ENCODE measurements at places on chromosomes 5 and 9.

- no peak overlapping the region for H3K4me3 ChIP-seq
- no peak overlapping the region for H3K27ac ChIP-seq
- no peaks in the 10 kb centered on the region for H3K36me3 ChIP-seq
- peak; percentile 21 for DNase-seq
Measured at GRCh38 chr9:23736293-23736692, 89.7 kb downstream of the ELAVL2 start.

GRCh38 chr5:131968396-131968954, 23.0 kb upstream of the MEIKIN start:
- no peaks in the 10 kb centered on the region for H3K4me1 ChIP-seq
- H3K27ac ChIP-seq, result no peak overlapping the region
- no peaks in the 10 kb centered on the region for H3K27me3 ChIP-seq
- DNase-seq, result no peak
- H3K36me3 ChIP-seq, result no peaks in the 10 kb centered on the region

DNA sequence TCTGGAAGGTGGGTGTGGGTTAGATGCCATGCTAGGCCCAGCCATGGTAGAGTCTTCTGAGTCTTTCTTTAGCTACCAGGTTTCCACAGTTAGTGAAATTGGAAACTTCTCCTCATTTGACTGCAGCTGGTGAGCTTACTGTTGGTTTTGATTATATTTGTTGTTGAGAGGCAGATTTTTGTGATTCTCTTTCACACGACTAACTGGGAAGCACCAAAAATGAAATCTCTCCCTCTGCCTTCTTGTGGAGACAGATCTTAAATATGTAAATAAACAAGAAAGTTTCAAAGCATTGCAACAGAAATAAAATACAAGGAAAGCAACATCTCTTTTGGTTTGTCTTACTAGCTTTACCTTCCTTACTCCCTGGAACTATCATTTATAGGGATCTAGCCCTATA, 122.2 kb downstream of the CEMIP2 start:
- no peak for DNase-seq
- no peaks in the 10 kb centered on the region for H3K27me3 ChIP-seq
- H3K27ac ChIP-seq, result no peak overlapping the region
- peaks cover 4% of the 10 kb centered on the region for H3K4me1 ChIP-seq
- H3K4me3 ChIP-seq, result no peak overlapping the region
- no peaks in the 10 kb centered on the region for H3K36me3 ChIP-seq

- no peak overlapping the region for H3K27ac ChIP-seq
- no peak overlapping the region for H3K4me3 ChIP-seq
- H3K27me3 ChIP-seq, result no peaks in the 10 kb centered on the region
- no peak for DNase-seq
- H3K4me1 ChIP-seq, result peaks cover 5% of the 10 kb centered on the region
- no peaks in the 10 kb centered on the region for H3K36me3 ChIP-seq
Measured at GRCh38 chr5:82334085-82334692, 56.0 kb upstream of the RPS23 start.

GRCh38 chr5:94276751-94277150, 341.7 kb downstream of the KIAA0825 start:
- H3K36me3 ChIP-seq, result no peaks in the 10 kb centered on the region
- H3K27ac ChIP-seq, result no peak overlapping the region
- H3K4me3 ChIP-seq, result no peak overlapping the region
- DNase-seq, result no peak
- no peaks in the 10 kb centered on the region for H3K27me3 ChIP-seq
- peaks cover 3% of the 10 kb centered on the region for H3K4me1 ChIP-seq

GRCh38 chr9:35522187-35522586, 32.3 kb downstream of the RUSC2 start:
- DNase-seq, result no peak
- H3K27me3 ChIP-seq, result no peaks in the 10 kb centered on the region
- no peaks in the 10 kb centered on the region for H3K36me3 ChIP-seq
- peaks cover 27% of the 10 kb centered on the region for H3K4me1 ChIP-seq
- H3K4me3 ChIP-seq, result no peak overlapping the region

GRCh38 chr5:97089149-97089801, 53.1 kb downstream of the LIX1 start:
- H3K27me3 ChIP-seq, result no peaks in the 10 kb centered on the region
- H3K4me3 ChIP-seq, result no peak overlapping the region
- peaks cover 11% of the 10 kb centered on the region for H3K36me3 ChIP-seq
- no peak for DNase-seq

GRCh38 chr9:95385521-95385920, 68.0 kb upstream of the FANCC start:
- no peak overlapping the region for H3K4me3 ChIP-seq
- DNase-seq, result no peak
- no peaks in the 10 kb centered on the region for H3K36me3 ChIP-seq
- H3K4me1 ChIP-seq, result no peaks in the 10 kb centered on the region

GRCh38 chr5:23330726-23331125, 176.7 kb upstream of the PRDM9 start:
- H3K4me3 ChIP-seq, result no peak overlapping the region
- no peaks in the 10 kb centered on the region for H3K27me3 ChIP-seq
- no peaks in the 10 kb centered on the region for H3K36me3 ChIP-seq
- no peaks in the 10 kb centered on the region for H3K4me1 ChIP-seq
- H3K27ac ChIP-seq, result no peak overlapping the region

DNA sequence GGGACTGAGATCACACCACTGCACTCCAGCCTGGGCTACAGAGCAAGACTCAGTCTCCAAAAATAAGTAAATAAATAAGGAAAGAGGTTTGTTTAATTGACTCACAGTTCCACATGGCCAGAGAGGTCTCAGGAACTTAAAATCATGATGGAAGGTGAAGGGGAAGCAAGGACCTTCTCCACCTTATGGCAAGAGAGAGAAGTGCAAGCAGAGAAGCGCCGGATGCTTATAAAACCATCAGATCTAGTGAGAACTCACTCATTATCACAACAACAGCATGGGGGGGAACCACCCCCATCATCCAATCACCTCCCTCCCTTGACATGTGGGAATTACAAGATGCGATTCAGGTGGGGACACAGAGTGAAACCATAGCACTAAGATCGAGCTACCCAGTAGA, 22.8 kb upstream of the RGMB start:
- no peak for DNase-seq
- H3K4me3 ChIP-seq, result no peak overlapping the region
- H3K27me3 ChIP-seq, result no peaks in the 10 kb centered on the region

DNA sequence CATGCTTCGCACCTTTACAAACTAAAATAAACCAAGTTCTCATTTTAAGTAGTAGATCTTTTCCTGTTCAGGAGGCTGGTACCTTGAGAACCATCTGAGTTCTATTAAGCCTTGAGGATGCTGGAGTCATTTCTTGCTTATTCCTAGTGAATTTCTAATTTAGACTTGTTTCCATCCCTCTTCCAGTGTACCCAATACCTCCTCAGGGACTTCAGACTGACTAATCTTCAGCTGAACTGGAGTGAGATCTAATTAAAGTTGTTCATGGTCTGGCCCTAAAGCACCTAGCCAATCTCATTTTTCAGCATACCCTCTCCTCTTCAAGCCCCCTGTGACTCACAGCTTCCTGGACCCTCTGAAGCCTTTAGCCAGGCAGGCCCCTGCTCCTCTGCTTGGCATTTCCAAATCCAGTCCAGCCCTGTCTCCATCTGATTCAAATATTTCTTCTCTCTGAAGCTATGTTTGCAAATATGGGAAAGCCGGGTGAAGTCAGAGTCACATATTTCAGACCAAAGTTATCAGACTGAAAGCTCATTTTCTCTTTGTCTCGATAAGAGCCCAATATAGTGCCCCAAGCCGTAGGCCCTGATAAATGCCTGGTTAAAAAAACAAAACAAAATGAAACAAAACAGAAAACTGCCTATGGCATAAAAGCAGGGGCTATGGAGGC, 19.4 kb upstream of the TNFSF15 start:
- no peak for DNase-seq
- no peaks in the 10 kb centered on the region for H3K27me3 ChIP-seq
- H3K36me3 ChIP-seq, result no peaks in the 10 kb centered on the region
- H3K4me1 ChIP-seq, result no peaks in the 10 kb centered on the region

GRCh38 chr9:257957-258356, 43.3 kb downstream of the DOCK8 start:
- no peak for DNase-seq
- H3K27me3 ChIP-seq, result no peaks in the 10 kb centered on the region
- H3K36me3 ChIP-seq, result no peaks in the 10 kb centered on the region

DNA sequence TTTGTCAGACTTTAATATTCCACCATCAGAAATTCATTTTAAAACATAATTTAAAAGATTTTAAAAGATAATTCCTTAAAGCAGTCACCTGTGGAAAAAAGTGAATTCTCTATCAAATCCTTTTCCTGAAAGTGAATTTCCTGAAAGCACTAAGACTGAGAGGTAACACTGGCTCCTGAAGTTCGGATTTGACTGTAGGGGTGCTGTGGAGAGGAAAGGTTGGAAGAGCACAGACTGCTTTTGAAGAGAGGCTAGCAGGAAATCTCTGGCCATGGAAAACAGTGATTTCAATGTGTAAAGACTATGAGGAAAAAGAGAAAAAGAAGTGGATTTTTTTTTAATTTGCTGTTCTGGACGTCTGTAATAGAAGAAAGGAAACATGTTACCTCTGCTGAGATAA, 35.7 kb upstream of the TMEM161B start:
- no peak overlapping the region for H3K4me3 ChIP-seq
- no peaks in the 10 kb centered on the region for H3K27me3 ChIP-seq
- no peaks in the 10 kb centered on the region for H3K36me3 ChIP-seq
- DNase-seq, result no peak
- no peaks in the 10 kb centered on the region for H3K4me1 ChIP-seq
- no peak overlapping the region for H3K27ac ChIP-seq

- H3K27ac ChIP-seq, result no peak overlapping the region
- no peak for DNase-seq
- no peaks in the 10 kb centered on the region for H3K36me3 ChIP-seq
- H3K27me3 ChIP-seq, result no peaks in the 10 kb centered on the region
- no peak overlapping the region for H3K4me3 ChIP-seq
- H3K4me1 ChIP-seq, result no peaks in the 10 kb centered on the region
Measured at GRCh38 chr5:120358949-120359348, 105.2 kb upstream of the PRR16 start.
